Stimulated activated CD4-positive, alpha-beta T cell treated with anti-CD3 and anti-CD28 coated beads, Interleukin-4, amount 100 ng/mL, for 48 hours (primary cell): ENCODE measurements at places on chromosomes 7 and 10.

- no peak for DNase-seq
Observed at GRCh38 chr10:77451886-77452285, 185.7 kb downstream of the KCNMA1 start.

GRCh38 chr10:122499491-122499941, 38.2 kb downstream of the HTRA1 start:
- DNase-seq = no peak

DNA sequence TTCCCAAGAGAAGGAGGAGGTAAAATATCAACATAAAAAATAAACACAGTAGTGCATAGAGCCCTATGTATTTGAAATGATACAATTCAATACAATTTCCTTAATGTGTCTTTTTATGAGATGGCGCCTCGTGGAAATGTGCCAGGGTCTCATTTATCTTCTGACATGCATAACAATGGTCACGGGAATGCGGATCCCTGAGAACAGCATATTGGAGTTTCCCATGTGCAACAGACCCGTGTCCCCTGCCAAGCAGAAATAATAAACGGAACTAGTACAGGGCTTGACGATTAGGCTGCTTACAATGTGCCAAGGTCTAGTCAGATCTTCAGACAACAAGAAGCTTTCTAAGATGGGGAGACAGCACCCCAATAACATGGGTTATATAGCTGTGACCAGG, 217.9 kb downstream of the ARHGAP21 start:
- DNase-seq = no peak

GRCh38 chr7:117567781-117568180, 88.0 kb downstream of the CFTR start:
- no peak for DNase-seq

DNA sequence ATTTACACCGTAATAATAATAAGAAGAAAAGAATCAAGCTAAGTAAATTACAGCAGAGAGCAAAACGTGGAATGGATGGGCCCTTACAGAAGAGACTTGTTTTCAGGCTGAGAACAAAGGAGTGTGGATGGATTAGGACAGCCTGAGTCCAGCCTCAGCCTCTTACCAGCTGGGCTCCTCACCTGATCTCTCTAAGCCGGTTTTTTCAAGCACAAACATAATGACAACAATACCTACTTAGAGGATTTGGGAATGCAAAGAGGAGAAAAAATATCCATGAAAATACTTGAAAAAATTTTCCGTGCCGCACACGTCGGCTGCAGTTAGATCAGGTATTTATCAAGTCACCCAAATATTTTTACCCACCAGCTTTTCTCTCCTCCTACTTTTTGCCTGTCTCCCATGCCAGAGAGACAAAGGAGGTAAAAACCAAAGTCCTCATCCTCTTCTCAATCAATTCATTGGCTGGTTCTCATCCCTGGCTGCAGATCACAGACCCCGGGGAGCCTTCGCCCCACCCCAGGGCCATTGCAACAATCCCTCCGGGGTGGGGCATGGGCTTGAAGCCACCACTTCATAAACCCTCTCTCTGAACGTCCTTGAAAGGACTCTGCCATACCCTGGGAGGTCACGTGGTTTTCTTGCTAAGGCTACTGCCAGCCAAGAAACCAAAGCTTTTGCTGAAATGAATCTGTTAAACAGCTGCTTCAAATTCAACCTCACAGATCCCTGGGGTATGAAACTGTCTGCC, 29.7 kb upstream of the GTF2I start:
- DNase-seq = no peak
